ENCODE measurements at places on chromosomes 4 and X.

DNA sequence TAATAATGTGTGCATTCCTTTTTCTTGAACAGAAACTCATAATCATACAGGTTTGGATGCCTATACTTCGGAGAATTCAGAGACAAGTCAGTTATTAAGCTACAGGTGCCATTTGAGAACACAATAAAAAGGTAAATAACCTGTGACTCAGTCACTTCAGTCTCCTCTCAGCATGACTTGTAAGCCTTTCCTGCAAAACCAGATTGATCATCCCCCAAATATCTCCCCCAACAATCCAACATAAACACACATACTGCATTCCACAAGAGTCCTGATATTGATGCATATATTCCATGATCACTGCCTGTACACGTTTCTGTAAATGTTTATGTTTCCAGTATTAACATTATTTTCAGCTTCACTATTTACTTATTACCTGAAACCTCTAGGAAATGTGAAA lies 110.8 kb downstream of the PWWP3B start:
- DNase-seq: no peak

GRCh38 chr4:2070421-2071251 lies 11.5 kb downstream of the NAT8L start:
- DNase-seq: no peak

GRCh38 chr4:95107635-95108034 lies 349.9 kb downstream of the BMPR1B start:
- DNase-seq: no peak

- DNase-seq: no peak
Measured at GRCh38 chr4:41687971-41688370, 60.6 kb downstream of the PHOX2B start.

GRCh38 chr4:5138389-5138788 lies 87.1 kb downstream of the STK32B start:
- no peak for DNase-seq

DNA sequence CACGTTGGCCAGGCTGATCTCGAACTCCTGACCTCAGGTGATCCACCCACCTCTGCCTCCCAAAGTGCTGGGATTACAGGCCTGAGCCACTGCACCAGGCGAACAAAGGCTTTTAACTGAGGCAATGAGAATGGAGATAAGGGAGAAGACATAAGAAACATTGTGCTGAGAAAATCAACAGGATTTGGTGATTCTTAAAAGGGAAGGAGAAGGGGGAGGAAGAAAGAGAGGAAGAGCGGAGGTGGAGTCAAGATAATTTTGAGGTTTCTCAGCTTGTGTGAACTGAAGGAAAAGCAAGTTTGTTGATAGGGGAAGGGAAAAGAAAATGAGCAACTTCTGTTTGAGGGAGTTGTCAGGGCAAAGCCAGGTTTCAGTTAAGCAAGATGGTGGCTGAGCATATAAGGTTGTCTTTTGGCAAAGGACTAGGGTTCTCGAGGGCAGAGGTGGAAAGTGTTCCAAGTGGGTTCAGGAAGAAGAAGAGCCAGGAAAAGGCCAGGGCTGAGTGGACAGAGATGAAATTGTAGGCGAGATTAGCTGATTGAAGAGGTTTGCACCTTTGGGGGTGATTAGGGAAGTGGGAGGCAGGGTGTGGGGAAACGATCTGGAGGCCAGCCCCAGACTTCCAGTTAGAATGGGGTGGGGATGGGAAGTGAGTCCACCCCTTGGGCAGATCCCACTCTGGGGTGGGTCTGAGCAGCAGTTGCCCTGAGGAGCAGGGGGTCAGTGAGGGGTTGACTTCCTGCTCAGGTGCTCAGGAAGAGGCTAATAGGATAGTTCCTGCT lies 7.8 kb downstream of the DOCK11 start:
- DNase-seq: no peak

DNA sequence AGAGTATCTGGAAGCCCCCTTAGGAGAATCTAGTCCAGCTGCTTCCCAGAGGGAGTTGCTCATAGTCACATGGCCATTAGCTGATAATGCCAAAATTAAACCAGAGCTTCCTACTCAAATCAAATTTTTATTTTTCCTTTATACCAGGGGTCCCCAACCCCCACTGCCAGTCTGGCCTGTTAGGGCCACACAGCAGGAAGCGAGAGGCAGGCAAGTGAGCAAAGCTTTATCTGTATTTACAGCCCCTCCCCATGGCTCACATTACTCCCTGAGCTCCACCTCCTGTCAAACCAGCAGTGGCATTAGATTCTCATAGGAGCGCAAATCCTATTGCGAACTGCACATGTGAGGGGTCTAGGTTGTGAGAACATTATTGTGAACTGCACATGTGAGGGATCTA lies 19.2 kb upstream of the TNIP3 start:
- DNase-seq: no peak

DNA sequence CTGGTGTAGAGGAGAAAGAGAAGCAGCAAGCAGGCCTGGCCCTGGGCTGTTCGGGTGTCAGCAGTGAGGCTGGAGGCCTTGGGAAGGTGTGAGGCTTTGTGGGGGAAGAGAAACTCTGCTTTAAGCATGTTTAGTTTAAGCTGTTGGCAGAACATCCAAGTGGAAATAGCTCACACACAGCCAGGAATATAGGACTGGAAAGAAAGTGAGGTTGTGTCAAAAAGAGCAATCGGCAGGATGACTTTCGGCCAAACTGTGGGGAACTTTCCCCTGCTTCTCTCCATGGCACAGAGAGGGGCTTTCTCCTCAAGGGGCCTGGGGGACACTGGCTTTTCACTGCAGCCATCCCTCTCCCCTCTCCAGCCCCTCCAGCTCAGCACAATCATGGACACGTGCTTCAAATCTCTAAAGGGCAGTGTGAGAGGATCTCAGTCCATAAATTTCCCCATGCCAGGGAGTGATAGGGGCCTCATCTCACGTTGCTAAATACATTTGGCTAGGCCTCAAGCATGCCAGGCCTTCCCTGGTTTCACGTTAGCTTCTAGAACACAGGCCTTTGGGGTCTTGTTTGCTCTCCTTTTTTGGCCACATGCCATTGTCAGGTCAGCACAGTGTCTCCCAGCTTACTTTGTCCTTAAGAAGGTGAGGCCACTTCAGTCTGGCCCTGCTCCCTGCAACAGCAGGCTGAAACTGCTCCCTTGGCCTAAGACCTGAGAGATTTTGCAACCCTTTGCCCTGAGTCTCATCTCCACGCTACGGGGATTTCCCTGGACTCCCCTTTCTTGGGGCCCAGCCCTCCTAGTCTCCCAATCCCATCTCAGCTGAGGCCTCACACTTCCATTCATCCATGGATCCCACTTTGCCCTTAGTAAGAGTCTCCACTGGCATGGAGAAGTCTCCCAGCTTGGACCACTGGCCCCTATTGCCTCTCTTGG lies 8.3 kb upstream of the CITED1 start:
- DNase-seq: no peak

- no peak for DNase-seq
Measured at GRCh38 chr4:78424461-78424860, 127.1 kb upstream of the ANXA3 start.

- no peak for DNase-seq
Measured at GRCh38 chrX:68847172-68847571, 18.4 kb downstream of the EFNB1 start.

GRCh38 chrX:44234116-44234515 lies 109.4 kb downstream of the EFHC2 start:
- DNase-seq: no peak
